ENCODE measurements at places on chromosomes 3 and 15.

DNA sequence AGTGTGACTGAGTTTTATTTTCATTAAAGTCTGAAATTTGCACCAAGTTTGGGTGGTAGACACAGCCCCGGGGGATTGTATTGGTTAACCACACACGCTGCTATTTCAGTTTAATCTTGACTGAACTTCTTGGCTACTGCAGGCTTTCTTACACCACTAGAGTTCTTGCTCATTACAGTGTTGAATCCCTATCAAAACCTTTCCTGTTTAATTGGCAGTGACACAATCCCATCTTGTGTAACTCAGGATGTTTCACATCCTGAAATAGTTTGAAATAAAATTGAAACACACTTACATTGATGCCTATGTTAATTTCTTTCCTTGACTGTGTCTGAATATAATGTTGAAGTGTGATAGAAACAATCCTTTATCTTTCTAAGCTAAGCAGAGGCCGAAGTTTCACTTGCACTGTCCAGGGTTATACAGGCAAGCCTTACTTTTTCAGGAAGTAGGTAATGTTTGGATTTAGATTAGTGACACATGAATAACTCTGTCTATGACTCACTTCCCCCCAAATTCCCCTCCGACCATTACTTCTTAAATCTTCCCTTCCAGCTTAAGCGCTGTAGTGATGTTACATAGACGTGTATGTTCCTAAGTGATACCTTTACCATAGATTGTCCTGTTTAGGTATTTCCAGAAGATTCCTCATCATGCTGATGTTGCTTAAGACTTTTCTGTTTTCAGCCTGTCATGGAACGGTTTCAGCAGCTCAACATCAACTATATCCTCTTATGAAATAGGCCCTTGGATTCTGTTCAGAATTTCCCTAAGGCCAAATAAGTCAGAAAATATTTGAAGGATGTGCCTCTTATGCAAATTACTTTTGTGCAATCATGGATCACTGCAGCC lies 16.8 kb downstream of the ATG7 start:
- DNase-seq = peak; percentile 74

GRCh38 chr15:48479751-48480150 lies 148.5 kb downstream of the DUT start:
- DNase-seq = no peak

- DNase-seq = no peak
Observed at GRCh38 chr15:100614336-100614735, 11.9 kb downstream of the ASB7 start.

GRCh38 chr3:135084405-135084804 lies 289.3 kb downstream of the EPHB1 start:
- no peak for DNase-seq

DNA sequence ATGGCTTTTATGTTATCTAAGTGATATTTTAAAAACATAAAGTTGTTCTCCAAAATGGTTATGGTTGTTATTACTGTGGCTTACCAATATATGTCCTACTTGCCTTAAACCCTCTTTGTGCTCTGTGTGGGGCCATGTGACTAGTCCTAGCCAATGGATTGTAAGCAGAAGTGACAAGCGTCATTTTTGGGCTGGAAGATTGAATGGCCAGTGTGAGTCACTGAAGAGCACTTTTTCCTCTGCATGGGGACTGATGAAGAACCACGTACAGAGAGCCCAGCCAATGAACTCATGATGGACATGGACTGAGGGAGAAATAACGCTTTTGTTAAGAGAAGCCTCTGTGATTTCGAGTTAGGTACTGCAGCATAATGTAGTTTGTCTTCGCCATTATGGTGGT lies 332.7 kb downstream of the EDEM1 start:
- DNase-seq = no peak

- DNase-seq = no peak
Observed at GRCh38 chr15:67267951-67268941, 13.7 kb downstream of the IQCH start.

Measured in naive B cell (primary cell).